ENCODE measurements at places on chromosomes 5 and 9.
A peak's percentile ranks its signal among the peaks of the same experiment; 100 is the strongest.

GRCh38 chr9:91812191-91812590 lies 137.8 kb downstream of the ROR2 start:
- no peak for DNase-seq

GRCh38 chr9:82922686-82923085 lies 140.3 kb downstream of the RASEF start:
- no peak for DNase-seq

GRCh38 chr9:27701587-27701986 lies 128.3 kb upstream of the C9orf72 start:
- DNase-seq, result no peak

GRCh38 chr5:146606893-146607292 lies 90.9 kb upstream of the GPR151 start:
- no peak for DNase-seq

GRCh38 chr9:83670381-83670780 lies 37.4 kb downstream of the UBQLN1 start:
- DNase-seq, result no peak

GRCh38 chr9:16501141-16501540 lies 369.3 kb downstream of the BNC2 start:
- DNase-seq, result no peak

- DNase-seq, result no peak
Measured at GRCh38 chr5:170266570-170267381, 30.8 kb downstream of the LCP2 start.

- DNase-seq, result no peak
Measured at GRCh38 chr5:179914032-179914755, 6.5 kb upstream of the TBC1D9B start.

DNA sequence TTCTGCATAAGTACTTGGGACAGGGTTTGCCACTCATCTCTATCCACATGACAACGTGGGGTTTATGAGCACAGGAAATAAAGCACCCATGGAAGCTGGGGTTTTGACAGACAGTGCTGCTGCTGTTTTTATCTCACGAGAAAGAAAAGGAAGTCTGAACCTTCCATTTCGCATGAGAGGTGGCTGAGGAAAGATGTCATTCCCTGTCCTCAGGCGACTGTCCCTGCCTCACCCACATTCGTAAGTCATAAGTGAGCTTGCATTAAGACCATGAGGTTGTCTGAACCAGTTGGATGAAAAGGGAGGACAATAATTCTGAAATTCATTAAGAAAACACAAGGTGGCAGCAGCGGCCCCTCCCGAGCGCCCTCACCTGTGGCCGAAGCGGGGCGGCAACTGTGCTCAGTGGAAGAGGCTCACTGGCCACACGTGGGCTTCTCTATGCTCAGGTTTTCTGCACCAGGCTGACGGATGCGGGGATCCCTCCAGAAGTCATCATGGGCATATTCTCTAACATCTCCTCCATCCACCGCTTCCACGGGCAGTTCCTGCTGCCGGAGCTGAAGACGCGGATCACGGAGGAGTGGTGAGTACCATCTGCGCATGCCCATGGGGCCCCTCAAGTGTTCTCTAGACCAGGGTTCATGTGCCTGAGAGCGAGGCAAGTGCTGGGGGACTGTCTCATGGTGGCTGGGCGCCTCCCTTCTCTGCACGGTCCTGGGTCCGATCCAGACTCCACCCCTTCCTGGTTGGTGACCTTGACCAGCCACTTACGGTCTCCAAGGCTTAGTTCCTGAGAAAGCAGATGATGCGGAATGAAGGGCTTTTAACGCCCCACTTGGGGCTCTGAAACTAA lies 54.7 kb upstream of the SUSD3 start:
- DNase-seq, result peak; percentile 34

DNA sequence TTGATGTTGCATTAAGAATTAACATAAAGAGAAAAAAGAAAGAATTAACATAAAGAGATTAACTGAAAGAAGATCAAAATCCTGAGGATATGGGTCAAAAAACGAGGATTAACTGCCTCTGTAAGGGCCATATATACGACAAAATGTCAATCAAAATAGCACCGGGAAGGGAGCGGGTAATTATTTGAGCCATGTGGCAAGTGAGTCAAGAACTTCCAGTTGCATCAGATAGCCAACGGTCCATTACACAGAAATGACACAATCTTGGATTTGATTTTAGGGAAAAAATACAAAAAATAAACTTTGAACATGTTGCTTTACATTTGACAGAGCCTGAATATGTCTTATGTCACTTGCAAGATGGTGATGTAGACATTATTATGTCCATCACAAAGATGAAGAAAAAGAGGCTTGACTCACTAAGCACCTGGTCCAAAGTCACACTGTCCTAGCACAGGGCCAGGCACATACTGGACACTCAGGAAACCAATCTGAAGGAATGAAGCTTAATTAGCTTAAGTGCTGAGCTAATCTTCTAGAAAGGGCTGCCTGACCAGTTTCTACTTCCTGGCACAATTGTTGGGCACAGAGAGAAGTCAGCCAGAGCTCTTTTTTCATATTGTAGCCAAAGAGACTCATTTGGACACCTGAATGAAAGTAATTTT lies 273.2 kb upstream of the PAPPA start:
- no peak for DNase-seq

GRCh38 chr5:2530609-2531008 lies 220.9 kb downstream of the IRX2 start:
- no peak for DNase-seq

All from progenitor cell of endocrine pancreas (in vitro differentiated cells).